ENCODE measurements at places on chromosomes 3 and 15. TPM values are rescaled to one million over a fixed set of nuclear protein-coding genes. Genes with fewer than 3 reads are reported as not detected.
A peak's percentile ranks its signal among the peaks of the same experiment; 100 is the strongest.

DNA sequence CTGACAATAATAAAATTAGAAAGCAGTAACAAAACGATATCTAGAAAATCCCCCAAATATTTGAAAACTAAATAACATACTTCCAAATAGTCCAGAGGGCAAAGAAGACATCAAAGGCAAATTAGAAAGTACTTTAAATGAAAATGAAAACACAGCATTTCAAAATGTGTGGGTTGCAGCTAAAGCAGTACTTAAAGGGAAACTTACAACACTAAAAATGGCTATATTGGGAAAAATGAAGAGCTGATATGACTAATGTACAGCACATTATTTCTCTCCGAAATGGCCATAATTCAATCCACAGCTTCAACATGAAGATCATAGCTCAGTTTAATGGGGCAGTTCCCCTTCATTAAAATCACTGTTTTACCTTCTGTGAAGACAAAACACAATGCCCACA lies 71.9 kb downstream of the FBXL22 start:
- DNase-seq, result no peak

DNA sequence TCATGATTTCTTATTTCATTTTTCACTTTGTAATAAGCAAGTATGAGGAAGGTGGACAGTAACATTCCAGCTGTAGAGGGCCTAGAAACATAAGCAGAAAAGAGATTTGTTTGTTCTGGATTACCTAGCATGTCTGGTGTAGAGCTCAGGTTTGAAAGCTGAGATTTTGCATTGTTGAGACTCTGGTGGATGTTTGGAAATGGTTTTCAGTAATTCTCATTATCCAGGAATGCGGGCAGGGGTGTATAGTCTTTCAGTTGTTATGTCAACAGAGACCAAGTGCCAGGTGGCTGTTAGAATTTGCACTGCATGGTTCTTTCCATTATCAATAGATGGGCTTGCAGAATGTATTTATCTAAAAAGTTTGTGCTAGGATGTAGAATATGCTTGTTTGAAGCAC lies 10.9 kb downstream of the GPD1L start:
- no peak for DNase-seq

GRCh38 chr3:174907628-174908407 lies 48.7 kb downstream of the NAALADL2 start:
- DNase-seq, result no peak

- DNase-seq, result no peak
Measured at GRCh38 chr3:24311881-24312280, 182.8 kb downstream of the THRB start.

DNA sequence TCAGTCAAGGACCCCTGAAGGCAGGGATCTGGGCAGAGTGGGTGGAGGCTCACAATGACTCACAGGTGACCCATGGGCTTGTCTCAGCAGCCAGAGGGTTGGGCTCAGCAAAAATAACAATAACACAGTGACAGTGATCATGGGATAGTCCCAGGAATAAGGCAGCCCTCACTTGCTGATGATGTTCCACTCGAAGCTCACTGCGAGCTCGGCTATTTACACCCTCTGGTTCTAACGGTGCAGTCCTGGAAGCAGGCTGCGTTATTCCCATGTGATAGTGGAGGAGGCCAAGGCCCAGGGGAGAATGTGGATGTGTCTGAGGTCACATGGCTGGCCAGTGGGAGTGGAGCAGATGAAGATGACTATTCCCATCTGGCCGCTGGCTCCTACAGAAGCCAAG lies 16.2 kb downstream of the CCDC33 start:
- DNase-seq, result no peak

GRCh38 chr3:123637131-123637530 lies 52.3 kb upstream of the HACD2 start:
- peak; percentile 57 for DNase-seq

The FAM81A gene
- 7.0 TPM for total RNA-seq

The MGA gene
- 31.8 TPM for total RNA-seq

The REC114 gene
- not detected for total RNA-seq

Data from PC-9 (cell line).